ENCODE measurements at places on chromosomes 6 and 20.

DNA sequence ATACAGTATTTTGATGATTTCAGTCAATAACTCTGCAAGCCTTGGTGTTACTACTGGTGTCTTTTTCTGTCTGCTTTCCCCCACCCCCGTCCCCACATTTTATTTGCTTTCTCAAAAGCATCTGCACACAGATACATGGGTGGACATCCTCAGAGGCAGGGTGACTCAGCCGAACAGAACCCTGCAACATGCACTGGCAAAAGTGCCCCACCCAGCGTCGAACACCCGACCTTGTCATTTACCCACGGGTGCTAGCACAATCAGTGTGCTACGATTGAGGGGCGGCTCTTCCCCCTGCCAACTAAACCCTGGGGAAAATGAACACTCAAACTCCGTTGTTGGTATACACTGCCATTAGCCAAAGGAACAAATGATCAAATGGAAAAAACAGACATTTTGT, 115.9 kb upstream of the NAA20 start:
- DNase-seq, result no peak

- no peak for DNase-seq
Observed at GRCh38 chr6:94389218-94389617, 969.9 kb upstream of the EPHA7 start.

DNA sequence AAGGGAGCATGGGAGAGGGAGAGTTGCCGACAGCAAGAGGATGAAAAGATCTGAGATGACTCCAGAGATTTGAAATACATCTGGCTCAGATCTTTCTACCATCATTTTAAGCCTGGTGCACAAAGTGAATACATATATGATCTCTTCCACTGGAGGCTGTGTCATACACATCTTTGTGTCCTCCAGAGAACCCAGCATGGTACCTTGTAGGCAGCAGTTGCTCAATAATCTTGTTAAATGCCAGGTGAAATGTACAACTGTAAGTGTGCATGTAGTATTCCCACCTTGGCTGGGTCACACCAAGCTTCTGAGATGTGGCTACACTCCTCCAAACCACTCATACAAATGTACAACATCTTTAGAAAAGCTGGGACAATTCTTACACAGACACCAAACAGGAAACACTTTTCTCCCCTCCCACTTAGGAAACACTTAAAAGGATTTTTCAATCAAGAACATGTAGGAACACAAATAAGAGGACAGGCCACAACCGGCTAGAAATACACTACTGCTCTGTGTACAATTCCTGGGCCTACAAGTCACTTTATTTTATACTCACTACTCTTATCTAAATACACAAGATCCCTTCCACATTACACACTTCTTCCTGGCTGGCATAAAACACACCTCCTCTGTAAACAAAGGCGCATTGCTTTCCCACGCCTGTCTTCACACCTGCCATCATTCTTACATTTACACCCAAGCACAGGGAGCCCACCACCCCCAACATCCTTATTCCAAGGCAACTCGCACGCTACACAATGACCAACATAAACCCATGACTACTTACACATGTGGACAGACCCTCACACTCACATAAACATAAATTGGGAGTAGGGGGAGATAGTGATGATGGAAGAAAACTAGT, 3.8 kb upstream of the IER3 start:
- DNase-seq, result no peak

GRCh38 chr20:63499338-63499969, 571 bp upstream of the EEF1A2 start:
- no peak for DNase-seq

DNA sequence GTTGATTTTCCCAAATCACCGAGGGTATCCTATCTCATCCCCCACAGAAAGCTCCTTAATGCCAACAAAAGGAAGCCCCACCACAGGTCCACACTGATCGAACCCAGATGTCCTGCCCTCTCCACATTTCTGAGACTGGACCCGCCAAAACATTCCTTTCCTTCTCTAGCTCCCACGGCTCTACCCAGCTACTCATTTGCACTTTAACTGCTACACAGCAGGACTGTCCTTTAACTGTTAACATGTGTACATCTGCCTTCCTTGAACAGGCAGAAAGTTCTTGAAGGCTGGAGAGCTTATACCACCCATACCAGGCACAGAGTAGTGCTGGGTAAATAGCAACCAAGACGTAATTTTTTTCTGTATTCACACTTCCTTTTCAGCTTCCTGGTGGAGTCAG, 68.6 kb downstream of the TRMT6 start:
- no peak for DNase-seq

DNA sequence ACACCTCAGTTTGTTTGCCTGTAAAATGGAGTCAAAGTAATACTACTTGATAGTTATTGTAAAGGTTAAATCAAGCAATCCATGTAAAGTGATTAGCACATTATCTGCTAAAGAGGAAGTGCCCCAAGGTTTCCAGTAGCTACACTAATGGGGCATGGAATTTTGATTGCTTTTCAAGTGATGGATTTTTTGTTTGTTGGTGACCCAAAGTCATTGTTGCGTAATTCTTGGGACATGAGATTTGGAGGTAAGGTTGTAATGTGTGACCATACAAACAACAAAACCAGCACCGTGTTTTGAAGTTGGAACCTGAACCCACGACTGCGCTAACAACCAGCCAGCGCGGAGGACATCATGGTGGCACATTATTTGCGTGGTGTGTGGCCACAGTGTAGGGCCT, 17.2 kb downstream of the SYCP2L start:
- no peak for DNase-seq

- no peak for DNase-seq
Observed at GRCh38 chr6:110491644-110492317, 15.4 kb upstream of the SLC22A16 start.

DNA sequence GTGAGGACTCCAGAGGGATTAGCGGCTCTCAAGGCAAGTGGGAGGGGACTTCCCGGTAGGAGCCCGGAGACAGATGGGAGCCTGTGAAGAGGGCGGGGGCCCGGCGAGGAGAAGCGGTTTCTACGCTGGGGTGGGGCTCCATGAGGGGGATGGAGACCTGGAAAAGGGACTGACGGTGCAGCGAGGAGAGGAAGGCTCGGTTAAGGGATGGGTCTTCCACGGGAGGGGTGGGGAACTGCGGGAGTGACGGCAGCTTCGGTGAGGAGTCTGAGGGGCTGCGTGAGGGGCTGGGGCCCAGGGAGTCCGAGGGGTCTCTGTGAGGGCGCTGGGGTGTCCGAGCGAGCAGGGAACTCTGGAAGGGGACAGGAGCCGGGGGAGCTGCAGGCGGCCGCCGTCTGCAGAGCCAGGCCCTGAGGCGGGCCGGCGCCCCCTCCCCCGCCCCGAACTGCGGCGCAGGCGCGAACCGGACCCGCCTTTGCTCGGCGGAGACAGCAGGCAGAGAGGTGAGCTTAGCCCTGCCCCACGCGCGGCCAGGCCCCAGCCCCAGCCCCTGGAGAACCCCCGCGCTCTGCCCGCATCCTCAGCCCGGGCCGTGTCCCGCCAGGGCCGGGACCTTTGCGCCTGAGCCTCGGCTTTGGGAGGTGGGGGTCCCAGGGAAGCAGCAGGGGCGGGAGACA, at the start of gene NRSN2:
Gene NRSN2 (plus strand): TSS at position 472 of the 677 bp plus-strand sequence. CDS start 2,533 bp downstream, outside the sequence.
- DNase-seq, result peak; percentile 48

- no peak for DNase-seq
Observed at GRCh38 chr6:127897484-127897883, 3.4 kb downstream of the THEMIS start.

DNA sequence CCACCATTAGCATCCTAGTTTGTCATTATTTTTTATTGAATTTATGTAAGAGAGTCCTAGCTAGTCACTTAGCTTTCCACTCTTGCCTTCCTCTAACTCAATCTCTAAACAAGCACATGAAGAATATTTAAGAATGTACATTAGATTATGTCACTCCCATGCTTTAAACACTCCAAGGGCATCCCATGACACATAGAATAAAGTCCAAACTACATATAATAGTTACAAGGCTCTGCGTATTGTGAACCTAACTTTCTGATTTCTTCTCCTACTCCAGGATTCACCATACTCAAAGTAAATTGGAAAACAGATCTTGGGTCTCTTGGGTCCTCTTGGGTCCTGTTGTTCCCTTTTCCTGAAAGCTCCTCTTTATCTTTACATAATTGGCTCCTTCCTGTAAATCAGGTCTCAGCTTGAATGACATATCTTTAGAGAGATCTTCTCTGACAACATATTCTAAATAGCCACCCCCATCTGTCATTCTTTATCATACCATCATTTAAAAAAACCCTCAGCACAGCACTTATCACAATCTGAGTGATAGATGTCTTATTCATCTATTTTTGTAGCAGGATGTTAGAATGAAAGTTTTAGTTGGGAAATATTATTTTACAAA, 1042.4 kb upstream of the FLRT3 start:
- no peak for DNase-seq

DNA sequence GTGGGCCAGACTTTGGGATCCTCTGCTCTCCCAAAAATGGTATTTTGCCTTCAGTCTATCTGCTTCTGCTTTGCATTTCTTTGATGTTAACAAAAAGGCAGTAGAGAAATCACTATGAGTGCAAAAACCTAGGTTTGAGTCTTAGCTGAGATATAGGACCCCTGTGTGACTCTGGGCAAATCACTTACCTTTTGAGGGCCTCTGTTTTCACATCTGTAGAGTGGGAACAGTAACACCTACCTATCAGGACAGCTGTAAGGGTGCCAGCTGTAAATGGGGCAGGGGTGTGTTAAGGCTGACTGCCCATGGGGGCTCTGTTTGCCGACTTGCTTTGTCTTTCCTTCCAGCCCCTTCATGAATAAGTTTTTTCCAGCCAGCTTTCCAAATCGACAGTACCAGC, 30.4 kb downstream of the HM13 start:
- DNase-seq, result no peak

- peak; percentile 24 for DNase-seq
Observed at GRCh38 chr20:878511-879307, 37.4 kb downstream of the ANGPT4 start.

DNA sequence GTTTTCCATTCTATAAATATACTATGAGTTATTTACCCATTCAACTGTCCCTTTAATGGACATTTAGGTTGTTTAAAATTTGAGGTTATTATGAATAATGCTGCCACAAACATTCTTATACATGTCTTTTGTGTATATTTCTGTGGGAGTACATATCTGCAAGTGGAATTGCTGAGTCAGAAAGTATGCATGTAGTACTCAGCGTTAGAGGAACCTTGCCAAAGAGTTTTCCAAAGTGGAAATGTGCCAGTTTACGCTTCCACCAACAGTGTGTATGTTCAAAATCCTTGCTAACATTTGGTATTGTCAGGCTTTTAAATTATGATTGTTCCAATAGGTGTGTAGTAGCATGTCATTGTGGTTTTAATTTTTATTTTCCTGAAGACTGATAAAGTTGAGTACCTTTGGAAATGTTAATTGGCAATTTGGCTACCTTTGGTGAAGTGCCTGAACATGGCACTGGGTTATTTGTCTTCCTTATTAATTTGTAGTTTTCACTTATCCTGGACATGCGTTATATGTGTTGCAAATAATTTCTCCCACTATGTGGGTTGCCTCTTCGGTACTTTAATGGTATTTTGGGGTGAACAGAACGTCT, 341.2 kb downstream of the CD83 start:
- DNase-seq, result no peak

DNA sequence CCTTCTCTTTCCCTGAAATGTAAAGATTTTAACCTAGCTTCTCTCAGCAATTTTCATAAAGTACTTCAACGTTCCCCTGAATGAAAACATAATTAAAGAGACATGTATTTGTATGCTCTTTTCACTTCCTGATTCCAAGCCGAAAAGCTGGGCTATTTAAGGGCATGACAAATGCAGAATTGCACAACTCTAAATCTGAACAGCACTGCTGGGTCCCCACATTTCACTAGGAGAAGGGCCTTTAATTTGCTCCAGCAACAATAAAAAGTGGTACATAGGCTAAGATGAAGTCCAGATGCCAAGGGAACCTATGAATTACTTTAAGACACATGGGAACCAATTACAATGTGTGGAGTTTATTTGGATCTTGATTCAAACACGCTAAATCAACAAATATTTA, 42.0 kb downstream of the IRAK1BP1 start:
- DNase-seq, result peak; percentile 47

- DNase-seq, result no peak
Observed at GRCh38 chr6:159701413-159701999, 8.5 kb upstream of the SOD2 start.

GRCh38 chr20:49037962-49038387, 8.1 kb upstream of the CSE1L start:
- peak; percentile 95 for DNase-seq

GRCh38 chr20:46100988-46101387, 11.2 kb upstream of the NCOA5 start:
- DNase-seq, result no peak

- no peak for DNase-seq
Observed at GRCh38 chr6:93222071-93222851, 197.1 kb downstream of the EPHA7 start.

- DNase-seq, result no peak
Observed at GRCh38 chr6:86780923-86781322, 156.4 kb upstream of the HTR1E start.

GRCh38 chr6:36492092-36492491, 49.3 kb downstream of the KCTD20 start:
- no peak for DNase-seq

All from common myeloid progenitor, CD34-positive (primary cell).